Stimulated activated CD8-positive, alpha-beta memory T cell treated with anti-CD3 and anti-CD28 coated beads, Interleukin-7, amount 100 ng/mL, for 48 hours (primary cell): ENCODE measurements at places on chromosomes 2 and 18.

DNA sequence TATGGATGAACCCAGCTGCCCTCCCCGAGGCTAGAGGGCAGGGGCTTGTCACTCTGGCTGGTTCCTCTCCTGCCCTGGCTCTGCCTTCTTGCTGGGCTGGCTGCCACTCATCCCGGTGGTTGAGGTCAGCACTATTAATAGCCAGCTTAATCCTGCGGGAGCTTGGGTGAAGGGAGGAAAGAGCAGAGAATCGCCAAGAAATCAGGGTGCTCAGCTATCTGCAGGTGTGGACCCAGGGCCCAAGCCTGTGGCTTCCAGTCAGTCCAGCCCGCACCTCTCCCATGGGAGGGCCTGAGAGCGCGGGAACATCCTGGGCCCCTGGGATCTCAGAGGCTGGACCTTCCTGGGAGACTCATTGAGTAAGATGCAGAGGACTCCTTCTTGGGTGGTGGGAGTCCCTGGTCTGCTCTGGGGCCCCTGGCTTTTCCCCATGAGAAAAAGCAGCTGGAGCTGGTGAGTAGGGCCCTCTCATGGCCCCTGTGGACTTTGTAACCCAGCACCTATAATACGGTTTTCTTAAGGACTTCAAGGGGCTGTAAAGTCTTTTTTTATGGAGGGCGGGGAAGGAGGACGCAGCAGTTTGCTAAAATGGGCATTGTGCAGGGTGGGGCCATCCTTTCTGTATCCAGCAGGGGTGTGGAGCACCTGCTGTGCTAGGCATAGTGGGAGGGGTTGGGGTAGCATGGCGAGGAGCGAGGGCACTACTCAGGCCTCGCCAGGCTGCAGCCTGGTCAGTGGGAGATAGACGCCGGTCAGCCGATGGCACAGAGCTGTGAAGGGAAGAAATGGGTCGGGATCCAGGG, 27.4 kb upstream of the CNNM3 start:
- no peak for DNase-seq

- DNase-seq = no peak
These were observed 108.0 kb downstream of the SLC8A1 start for GRCh38 chr2:40343902-40344301.

- DNase-seq = no peak
These were observed 11.9 kb downstream of the GAL3ST2 start for GRCh38 chr2:241788572-241788971.

DNA sequence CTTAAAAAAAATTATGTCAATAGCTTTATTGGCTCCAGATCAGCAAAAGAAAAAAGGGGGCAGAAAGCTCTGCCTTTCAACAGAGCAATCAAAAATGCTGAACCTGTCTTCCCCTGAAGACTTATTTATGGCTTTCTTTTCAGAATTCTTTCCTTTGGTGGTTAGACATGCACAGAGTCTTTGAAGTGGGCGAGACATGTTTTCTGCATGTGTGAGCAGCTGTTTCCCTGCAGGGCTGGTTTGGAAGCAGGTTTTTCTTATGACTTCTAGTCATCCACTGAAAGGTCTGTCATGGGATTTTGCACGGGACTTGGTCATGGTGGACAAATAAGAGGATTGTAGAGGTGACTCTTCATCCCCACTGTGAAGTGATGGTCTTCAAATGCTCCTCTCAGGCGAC, 160.3 kb downstream of the VAPA start:
- DNase-seq = no peak

DNA sequence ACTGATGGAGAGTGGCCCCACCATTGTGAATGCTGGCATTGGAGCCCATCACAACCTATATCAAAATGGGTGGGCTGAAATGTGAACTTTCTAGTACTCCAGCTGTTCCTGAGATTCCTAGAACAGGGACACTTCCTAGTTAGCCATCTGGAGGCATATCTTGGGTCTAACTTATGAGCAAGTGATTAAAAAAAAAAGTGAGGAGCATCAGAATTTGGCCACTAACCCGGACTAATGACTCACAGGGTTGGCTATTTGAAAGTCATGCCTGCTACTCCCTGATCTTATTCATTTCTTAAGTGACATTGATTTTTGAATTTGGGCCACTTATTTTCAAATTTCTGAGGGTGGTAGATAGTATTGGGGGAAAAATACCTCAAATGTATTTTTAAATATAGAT, 216.6 kb downstream of the HRH4 start:
- DNase-seq = no peak

DNA sequence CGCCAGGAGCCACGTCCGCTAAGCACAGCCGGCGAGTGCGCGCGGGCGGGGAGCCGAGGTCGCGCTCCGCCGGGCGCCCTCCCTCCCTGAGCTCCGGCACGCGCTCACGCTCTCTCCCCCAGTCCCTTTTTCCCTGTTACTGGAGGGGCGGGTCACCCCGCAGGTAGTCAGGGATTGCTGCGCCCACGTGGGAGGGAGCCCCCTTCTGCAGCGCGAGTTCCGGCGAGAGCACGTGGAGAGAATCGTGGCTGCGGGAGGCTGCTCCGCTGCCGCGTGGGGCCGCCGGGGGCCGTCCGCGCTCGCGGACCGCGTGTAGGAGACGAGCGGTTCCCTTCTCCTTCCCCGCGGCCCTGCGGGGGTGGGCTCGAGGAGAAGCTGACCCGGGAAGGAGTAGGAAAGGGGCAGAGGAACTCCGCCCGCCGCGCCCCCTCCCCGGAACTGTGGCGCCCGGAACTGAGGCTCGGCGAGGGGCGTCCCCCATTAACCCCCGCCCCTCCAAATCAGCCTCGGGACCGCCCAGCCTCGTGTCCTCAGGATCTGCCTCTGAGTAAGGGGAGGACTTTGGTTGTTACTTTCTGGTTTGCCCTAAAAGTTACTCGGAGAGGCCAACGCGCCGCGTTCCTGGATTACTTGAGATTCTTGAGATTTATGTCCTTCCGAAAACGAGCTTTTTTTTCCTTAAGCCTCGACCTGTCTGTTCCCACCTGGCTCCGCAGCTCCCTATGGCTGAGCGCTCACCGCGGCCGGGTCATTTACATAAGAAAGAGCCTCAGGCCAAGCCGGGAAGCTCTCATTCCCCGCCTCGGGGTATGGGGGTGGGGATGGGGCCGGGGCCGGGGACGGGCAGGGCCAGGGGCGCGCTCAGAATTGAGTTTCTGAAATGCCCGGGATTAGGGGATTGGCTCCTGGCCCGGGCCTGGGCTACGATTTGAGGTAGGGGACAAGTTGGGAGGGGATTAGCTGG, 1.1 kb downstream of the HK2 start:
- DNase-seq = peak; percentile 53

DNA sequence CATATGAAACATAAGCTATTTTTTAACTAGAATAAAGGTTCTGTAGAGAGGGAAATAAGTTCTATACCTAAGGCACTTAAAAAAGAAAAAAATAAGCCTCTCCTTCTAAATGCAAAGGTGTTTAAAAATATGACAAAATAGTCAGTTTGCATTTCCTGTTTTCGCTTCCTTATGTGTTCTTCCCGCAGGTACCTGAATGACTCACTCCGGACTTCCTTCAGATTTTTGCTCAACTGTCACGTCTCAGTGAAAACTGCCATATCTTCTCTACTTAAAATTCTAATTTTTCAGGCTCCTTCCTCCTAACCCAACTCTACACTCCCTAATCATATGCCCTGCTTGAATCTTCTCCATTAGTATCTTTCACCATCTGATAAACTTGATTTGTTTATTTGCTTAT, 1333.1 kb downstream of the LRP1B start:
- DNase-seq = no peak

- peak; percentile 75 for DNase-seq
These were observed 54.3 kb downstream of the PKDCC start for GRCh38 chr2:42102024-42102590.

- no peak for DNase-seq
These were observed 206.1 kb downstream of the SH3BP4 start for GRCh38 chr2:235157746-235158482.

GRCh38 chr18:64245126-64245861, 96.4 kb upstream of the LINC00305 start:
- DNase-seq = no peak

DNA sequence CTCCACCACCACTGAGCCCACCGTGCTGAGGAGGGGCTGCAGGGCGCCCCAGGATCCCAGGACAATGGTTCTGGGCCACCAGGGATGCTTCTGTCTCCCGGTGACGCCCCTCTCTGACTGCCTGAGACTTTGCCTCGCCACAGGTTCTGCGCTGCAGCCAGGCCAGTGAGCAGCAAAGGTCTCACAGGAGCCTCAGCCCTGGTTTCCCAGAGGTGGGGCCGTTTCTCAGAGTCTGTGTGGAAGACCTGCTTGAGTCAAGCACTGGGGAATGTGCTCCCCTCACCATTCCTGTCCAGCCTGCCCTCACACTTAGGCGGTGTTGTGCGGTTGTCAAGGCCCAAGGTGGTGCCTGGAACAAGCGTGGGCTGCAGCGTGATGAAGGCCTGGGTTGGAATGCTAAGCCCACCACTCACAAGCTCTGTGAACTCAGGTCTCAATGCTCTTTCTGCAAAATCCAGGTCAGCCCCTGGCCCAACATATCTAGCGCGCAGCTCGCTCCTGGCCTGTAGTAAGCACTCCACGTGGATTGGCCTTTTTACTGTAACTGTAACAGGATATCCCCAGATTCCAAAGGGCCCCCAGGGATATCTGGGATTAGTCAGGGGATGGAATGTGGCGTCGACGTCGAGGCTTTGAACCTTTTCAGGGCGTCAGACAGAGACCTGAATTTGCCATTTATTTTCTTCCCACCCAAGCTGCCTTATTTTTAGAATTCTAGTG, 47.6 kb downstream of the PLB1 start:
- no peak for DNase-seq

- no peak for DNase-seq
These were observed 22.1 kb downstream of the EXOC6B start for GRCh38 chr2:72803626-72804320.

GRCh38 chr2:196594158-196594557, 45.4 kb upstream of the CCDC150 start:
- DNase-seq = no peak

- no peak for DNase-seq
These were observed 139.5 kb upstream of the LRATD1 start for GRCh38 chr2:14492920-14493503.

- no peak for DNase-seq
These were observed 174.6 kb upstream of the GALNT5 start for GRCh38 chr2:157082950-157083349.

GRCh38 chr2:216308576-216308975, 63.7 kb downstream of the MARCHF4 start:
- DNase-seq = no peak

GRCh38 chr2:1967242-1968208, 223.2 kb upstream of the PXDN start:
- no peak for DNase-seq

GRCh38 chr2:189024901-189025618, 50.9 kb downstream of the COL3A1 start:
- DNase-seq = no peak

DNA sequence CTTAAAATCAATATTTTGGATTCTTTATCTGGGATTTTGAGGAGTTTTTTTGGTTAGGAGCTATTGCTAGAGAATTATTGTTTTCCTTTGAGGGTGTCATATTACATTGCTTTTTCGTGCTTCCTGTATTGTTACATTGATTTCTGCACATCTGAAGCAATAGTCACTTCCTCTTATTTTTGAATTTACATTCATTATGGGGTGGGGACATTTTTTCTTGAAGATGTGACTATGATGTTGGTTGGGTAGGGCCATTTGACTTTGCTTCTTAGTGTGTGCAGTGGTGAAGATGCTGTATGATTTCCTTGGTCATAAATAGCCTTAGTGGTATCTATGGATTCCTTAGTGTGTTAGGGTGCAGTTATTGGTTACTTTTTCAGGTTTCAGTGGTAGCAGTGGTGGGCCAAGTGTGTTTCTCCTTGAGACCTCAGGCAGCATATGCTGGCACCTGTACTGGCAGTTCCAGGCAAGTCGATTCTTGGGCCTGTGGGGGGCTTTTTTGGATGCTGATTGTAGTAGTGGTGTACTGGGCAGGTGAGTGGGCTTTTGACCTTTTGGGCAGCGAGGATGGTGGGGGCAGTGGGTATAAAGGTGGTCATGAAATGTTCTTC, 61.8 kb downstream of the ARHGAP25 start:
- no peak for DNase-seq

- DNase-seq = no peak
These were observed 93.0 kb downstream of the NRP2 start for GRCh38 chr2:205775097-205775877.

DNA sequence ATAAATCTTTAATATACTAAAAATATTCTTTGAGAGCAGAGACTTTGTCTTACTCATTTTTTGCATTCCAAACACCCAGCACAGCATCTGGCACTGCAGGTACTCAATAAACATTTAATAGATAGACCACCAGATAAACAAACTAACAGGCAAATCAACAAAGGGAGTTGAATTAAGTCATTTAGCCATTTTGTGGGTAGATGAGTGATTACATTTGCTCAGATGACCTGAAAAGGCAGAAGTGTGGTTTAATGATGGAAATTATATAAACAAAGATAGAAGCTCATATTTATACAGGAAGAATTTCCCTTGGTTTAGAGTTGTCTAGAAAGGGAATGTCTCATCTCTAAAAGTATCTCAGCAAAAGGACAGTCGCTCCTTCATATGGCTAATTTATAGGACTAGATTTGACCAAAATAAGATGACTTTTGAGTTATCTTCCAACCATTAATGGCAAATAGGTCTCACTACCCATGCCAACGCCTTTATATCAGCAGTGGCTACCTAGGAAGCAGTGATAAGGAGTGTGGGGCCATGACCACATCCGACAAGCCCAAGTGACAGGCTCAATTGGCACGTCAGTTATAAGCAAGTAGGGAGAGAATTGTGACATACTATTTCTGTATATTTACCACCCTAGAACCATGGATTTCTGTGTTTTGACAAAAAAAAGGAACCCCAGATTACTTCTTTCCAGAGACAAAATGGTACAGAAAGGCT, 173.5 kb downstream of the ATAD2B start:
- DNase-seq = no peak

GRCh38 chr2:239245872-239246721, 154.7 kb downstream of the HDAC4 start:
- DNase-seq = no peak

- DNase-seq = no peak
These were observed 89.3 kb downstream of the ADD2 start for GRCh38 chr2:70678576-70679143.

DNA sequence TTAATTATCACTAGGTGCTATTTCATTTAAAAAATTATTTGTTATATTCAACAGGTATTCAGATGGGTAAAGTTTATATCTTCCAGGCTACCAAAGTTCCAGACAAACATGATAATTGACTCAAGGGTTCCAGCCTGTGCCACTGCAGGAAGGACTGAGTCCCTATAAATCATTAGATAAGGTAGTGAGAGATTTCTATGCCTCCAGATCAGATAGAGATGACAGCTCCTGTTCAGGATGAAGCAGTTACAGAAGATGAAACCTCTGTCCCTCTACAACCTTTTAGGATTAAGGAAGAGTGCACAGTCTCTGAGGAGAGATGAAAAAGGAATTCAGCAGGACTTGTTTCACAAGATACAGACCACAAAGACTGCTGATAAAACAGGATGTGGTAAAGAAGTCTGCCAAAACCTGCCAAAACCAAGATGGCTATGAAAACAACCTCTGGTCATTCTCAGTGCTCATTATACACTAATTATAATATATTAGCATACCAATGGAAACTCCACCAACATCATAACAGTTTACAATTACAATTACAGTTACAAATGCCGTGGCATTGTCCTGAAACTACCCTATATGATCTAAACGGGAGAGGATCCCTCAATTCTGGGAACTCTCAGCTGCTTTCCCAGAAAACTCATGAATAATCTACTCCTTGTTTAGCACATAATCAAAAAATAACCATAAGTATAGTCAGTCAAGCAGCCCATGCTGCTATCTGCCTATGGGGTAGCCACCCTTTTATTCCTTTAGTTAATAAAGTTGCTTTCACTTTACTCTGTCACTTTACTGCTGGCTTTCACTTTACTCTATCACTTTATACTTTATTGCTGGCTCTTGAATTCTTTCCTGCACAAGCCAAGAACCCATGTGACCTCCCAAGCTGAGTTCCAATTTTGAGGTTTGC, 288.5 kb downstream of the PDE11A start:
- no peak for DNase-seq
